ENCODE measurements at places on chromosomes 16 and 17. TPM values are rescaled to one million over a fixed set of nuclear protein-coding genes. Genes with fewer than 3 reads are reported as not detected.
A peak's percentile ranks its signal among the peaks of the same experiment; 100 is the strongest.

STH gene
- not detected for polyA plus RNA-seq

PRSS27 gene
- not detected for polyA plus RNA-seq

KRT38 gene
- not detected for polyA plus RNA-seq

NUP88 gene
- polyA plus RNA-seq = 77.7 TPM

MILR1 gene
- polyA plus RNA-seq = 9.6 TPM

ZP2 gene
- not detected for polyA plus RNA-seq

MARCHF10 gene
- 2.1 TPM for polyA plus RNA-seq

SLC7A6OS gene
- polyA plus RNA-seq = 24.4 TPM

MT1A gene
- polyA plus RNA-seq = not detected

WNK4 gene
- polyA plus RNA-seq = not detected

TRPV3 gene
- polyA plus RNA-seq = 1.3 TPM

GRCh38 chr17:46935658-46936266 lies 12.8 kb downstream of the GOSR2 start:
- no peak overlapping the region for H3K4me3 ChIP-seq
- peaks cover under 1% of the 10 kb centered on the region for H3K4me1 ChIP-seq
- no peak for DNase-seq
- no peaks in the 10 kb centered on the region for H3K27me3 ChIP-seq

DNA sequence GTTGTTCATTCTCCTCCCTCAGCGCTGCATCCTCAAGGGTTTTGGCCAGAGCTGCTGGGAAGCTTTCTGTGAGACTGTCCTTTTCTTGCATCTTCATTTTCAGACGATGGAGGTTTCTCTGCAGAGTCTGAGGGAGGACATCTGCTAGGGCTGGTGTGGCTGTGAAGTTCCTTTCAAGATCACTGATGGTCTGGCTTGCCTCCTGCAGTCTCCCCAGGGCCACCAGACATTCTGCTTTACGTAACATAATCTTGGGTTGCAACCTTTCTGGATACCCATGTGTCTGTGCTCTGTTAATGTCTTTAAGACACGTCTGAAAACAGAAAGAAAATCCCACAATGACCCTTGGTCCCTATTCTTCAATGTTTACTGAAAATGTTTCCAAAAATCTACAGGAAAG lies 29.0 kb downstream of the SMYD4 start:
- DNase-seq = no peak
- H3K27ac ChIP-seq = no peak overlapping the region
- no peaks in the 10 kb centered on the region for H3K27me3 ChIP-seq
- H3K36me3 ChIP-seq = no peaks in the 10 kb centered on the region
- H3K4me1 ChIP-seq = peaks cover 8% of the 10 kb centered on the region

DNA sequence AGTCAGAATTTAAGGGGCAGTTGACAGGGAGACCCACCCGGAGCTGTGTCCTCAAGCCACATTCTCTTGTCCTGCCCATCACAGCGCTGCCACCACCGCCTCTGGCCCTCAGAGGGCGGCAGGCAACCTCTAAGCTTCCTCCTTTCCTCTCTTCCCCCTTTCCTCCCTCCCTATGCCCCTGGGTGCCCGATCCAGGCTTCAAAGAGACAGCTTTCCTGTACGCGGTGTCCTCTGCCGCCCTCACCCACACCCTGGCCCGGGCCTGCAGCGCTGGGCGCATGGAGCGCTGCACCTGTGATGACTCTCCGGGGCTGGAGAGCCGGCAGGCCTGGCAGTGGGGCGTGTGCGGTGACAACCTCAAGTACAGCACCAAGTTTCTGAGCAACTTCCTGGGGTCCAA lies 23.5 kb downstream of the WNT9B start:
- DNase-seq = no peak
- H3K27ac ChIP-seq = no peak overlapping the region
- no peaks in the 10 kb centered on the region for H3K36me3 ChIP-seq
- H3K4me3 ChIP-seq = no peak overlapping the region
- no peaks in the 10 kb centered on the region for H3K4me1 ChIP-seq
- H3K27me3 ChIP-seq = peaks cover 5% of the 10 kb centered on the region

GRCh38 chr17:30449480-30449879 lies 27.7 kb upstream of the GOSR1 start:
- no peak overlapping the region for H3K27ac ChIP-seq
- H3K4me1 ChIP-seq = peaks cover 6% of the 10 kb centered on the region
- DNase-seq = no peak
- peaks cover 38% of the 10 kb centered on the region for H3K36me3 ChIP-seq
- no peak overlapping the region for H3K4me3 ChIP-seq
- H3K27me3 ChIP-seq = no peaks in the 10 kb centered on the region

GRCh38 chr17:2081564-2081963 lies 26.7 kb downstream of the HIC1 start:
- peak overlapping the region; percentile 35 for H3K4me3 ChIP-seq
- peaks cover 48% of the 10 kb centered on the region for H3K4me1 ChIP-seq

GRCh38 chr16:3838600-3839401 lies 41.7 kb downstream of the CREBBP start:
- no peak overlapping the region for H3K27ac ChIP-seq
- DNase-seq = no peak
- H3K4me3 ChIP-seq = no peak overlapping the region

DNA sequence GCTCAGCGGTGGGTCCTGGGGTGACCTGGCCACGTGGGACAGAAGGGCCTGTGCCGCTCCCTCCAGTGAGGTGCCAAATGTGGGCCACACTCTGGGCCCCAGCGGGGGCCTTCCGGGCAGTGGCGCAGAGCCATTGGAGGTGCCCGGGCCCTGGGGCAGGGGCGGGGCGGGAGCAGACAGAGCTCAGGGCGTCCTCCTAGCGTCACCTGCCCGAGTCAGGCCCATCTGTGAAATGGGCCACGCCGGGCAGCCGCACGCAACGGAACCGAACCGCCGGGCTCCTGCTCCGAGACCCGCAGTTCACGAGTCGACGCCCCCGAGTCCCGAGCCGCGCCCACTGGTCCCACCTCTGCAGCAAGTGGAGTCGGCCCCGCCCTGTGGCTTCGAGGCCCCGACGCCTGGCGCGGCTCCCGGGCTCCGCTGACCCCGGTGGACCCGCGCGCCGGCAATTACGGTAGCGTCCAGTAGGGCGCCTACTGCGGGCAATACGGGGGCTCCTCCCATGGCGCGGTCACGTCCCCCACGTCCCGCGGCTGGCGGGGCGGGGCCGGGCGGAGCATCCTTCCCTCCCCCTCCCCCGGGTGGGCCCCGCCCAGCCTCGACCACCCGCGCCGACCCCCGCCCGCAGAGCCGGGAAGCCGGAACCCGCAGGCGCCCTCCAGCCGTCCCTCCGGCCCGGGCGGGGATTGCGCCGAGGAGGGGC lies 1.9 kb downstream of the SLC16A3 start:
- peak; percentile 78 for DNase-seq
- H3K36me3 ChIP-seq = no peaks in the 10 kb centered on the region
- H3K4me1 ChIP-seq = peaks cover 10% of the 10 kb centered on the region
- peaks cover 19% of the 10 kb centered on the region for H3K27me3 ChIP-seq

DNA sequence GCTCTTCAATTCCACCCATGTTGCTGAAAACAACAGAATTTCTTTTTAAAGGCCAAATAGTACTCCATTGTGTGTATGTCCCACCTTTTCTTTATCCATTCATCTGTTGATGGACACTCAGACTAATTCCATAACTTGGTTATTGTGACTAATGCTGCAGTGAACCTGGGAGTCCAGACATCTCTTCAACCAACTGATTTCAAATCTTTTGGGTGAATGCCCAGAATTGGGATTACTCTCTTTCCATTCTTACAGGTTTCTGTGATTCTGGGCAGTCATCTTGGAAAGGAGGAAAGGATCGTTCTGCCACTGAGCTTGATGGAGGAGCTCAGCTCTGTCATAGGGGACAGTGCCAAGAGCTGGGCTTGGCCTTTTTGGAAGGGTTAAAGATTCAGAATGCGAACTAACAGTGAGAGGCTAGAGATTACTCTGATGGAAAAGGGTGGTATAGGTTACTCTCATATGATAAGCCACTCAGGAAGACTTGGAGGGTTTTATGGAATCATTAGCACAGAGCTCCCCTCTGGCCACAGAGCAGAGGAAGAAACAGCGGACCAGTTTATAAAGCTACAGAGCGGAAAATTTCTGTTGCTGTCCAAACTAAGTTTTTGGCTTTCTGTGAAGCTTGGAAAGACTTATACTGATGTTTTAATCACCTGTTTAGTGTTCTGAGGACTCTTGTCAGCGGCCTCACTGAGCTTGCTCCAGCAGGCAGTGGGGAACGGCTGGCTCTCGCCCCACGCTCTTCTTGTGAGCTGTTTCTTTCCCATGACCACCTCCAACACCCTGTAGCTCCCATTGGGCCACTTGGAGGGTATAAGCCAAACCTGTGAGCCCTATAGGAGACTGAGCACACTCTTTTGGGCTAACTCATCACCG lies 48.3 kb downstream of the HIC1 start:
- peaks cover 4% of the 10 kb centered on the region for H3K27me3 ChIP-seq
- no peak for DNase-seq
- peak overlapping the region; percentile 34 for H3K4me3 ChIP-seq

DNA sequence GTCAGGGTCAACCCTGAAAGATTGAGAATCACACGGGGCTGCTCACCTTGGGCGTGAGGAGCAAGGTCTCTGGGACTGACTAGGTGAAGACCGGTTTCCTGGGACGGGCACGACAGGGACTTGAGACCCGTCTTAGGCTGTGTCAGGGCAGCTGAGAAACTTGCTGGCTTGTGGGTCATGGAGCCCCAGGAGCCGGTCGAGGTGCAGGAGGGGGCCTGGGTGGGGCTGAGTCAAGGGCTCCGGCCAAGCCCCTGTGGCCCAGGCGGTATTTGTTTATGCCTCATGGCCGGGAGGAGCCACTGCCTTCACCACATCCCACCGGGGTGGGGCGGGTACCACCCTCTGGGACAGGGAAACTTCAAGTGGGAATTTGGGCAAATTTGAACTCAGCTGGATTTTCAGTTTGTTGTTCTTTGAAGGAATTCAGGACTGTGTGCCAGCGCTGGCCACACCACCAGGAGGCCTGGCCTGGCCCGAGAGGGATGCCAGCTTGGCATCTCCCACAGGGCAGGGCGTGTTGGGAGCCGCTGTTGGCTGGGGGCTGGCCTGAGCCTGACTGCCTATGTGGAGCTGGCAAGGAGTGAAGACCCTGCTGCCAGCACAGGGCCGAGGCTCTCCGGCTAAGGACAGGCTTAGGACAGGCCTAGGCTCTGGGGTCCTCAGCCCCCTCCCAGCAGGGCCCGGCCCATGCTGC lies 116.1 kb downstream of the METRNL start:
- H3K36me3 ChIP-seq = no peaks in the 10 kb centered on the region
- no peak for DNase-seq
- H3K27ac ChIP-seq = no peak overlapping the region
- H3K4me3 ChIP-seq = no peak overlapping the region
- peaks cover 51% of the 10 kb centered on the region for H3K4me1 ChIP-seq
- H3K27me3 ChIP-seq = peaks cover 13% of the 10 kb centered on the region

DNA sequence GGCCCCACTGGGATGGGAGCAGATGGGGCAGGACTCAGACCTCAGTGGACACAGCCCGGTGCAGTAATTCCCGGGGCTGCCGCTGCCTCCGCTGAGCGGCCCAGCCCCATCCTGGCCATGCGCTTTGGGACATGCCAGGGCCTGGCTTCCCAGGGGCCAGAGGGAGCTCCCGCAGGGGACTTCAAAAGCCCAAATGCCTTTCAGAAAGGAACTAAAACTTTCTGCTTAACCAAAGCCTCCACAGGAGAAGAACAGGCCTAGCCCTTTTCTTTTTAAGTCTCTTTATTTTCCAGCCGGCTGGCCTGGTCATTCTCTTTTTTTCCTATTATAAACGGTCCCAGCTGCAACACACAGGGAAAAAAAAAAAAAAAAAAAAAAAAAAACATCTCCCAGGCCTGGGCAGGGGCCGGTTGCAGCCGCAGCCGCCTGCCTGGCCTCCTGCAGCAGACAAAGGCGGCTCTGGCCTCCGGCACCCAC lies 10.7 kb upstream of the ZNF423 start:
- H3K27ac ChIP-seq = no peak overlapping the region
- DNase-seq = no peak
- no peak overlapping the region for H3K4me3 ChIP-seq
- no peaks in the 10 kb centered on the region for H3K4me1 ChIP-seq

- no peak overlapping the region for H3K4me3 ChIP-seq
- H3K27me3 ChIP-seq = peaks cover 4% of the 10 kb centered on the region
- no peaks in the 10 kb centered on the region for H3K36me3 ChIP-seq
- H3K4me1 ChIP-seq = no peaks in the 10 kb centered on the region
Measured at GRCh38 chr16:2392025-2392424, 37.2 kb upstream of the CCNF start.

DNA sequence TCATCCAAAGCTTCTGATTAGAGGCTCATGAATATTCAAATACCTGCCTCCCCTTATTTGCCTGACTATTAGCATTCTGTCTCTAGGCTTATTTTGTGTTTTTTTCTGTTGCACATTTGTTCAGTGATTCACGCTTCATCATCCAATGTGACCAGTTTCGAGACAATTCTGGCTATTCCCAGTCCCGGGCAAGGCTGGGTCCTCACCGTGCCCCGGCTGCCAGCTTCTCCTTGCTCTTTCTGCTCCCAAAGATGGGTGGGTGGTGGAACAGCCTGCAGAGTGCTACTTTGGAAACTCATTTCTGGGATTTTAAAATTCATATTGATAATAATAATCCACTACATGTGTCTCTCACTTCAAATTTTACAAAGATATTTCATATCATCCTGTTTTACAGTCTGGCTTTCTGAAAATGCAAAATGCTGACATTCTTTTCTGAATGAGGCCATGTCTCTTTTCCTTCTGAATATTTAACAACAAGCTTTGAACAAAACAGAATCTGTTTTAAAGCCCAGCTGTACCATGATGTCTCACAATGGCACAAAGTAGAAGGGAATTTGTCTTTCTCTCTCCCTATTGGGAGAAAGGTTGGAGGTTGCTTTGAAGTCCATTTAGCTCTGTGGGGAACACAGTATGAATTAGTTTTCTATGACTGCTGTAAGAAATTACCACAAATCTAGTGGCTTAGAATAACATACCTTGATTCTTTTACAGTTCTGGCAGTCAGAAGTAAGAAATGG lies 116.9 kb upstream of the CDH13 start:
- H3K36me3 ChIP-seq = no peaks in the 10 kb centered on the region
- peaks cover 10% of the 10 kb centered on the region for H3K27me3 ChIP-seq
- H3K4me1 ChIP-seq = no peaks in the 10 kb centered on the region
- H3K4me3 ChIP-seq = no peak overlapping the region
- H3K27ac ChIP-seq = no peak overlapping the region
- DNase-seq = no peak

DNA sequence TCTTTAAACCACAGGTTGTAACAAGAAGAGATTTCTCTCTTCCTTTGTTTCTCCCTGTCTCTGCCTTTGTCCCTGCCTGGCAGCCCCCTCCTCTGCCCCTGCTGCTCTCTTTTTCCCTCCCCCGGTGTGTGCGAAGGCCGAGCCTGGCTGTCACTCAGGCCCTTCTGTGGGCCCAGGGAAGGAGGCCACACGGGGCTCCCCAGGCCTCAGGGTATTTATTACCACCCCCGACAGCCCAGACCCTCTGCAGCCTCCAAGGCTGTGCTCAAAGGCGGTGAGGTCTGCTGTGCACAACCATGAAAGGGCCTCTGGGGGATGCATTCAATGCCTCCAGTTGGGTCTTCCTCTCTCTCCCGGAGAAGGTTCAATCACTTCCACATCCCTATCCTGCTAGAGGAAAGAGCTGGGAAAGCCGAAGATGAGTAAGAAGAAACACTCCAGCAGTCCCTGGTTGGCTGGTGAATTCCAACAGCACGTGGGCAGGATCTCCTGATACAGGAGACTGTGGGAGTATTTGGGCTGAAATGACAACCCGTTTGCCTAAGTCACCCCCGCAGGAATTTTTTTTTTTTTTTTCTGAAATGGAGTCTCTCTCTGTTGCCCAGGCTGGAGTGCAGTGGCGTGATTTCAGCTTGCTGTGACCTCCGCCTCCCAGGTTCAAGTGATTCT lies 34.2 kb downstream of the ZNF423 start:
- no peaks in the 10 kb centered on the region for H3K4me1 ChIP-seq
- no peak for DNase-seq
- H3K27ac ChIP-seq = no peak overlapping the region

- peaks cover 20% of the 10 kb centered on the region for H3K27me3 ChIP-seq
- H3K4me1 ChIP-seq = peaks cover 71% of the 10 kb centered on the region
- DNase-seq = no peak
- H3K36me3 ChIP-seq = peaks cover 4% of the 10 kb centered on the region
- peak overlapping the region; percentile 73 for H3K27ac ChIP-seq
- H3K4me3 ChIP-seq = peak overlapping the region; percentile 71
Measured at GRCh38 chr17:7010523-7010922, 1.9 kb upstream of the RNASEK start.

All from immature natural killer cell (primary cell).